ENCODE measurements at places on chromosomes 5 and 9.

GRCh38 chr9:32647671-32648070, 12.2 kb upstream of the TAF1L start:
- no peak for DNase-seq

- DNase-seq, result no peak
Measured at GRCh38 chr9:120583958-120584369, 4.0 kb upstream of the CDK5RAP2 start.

DNA sequence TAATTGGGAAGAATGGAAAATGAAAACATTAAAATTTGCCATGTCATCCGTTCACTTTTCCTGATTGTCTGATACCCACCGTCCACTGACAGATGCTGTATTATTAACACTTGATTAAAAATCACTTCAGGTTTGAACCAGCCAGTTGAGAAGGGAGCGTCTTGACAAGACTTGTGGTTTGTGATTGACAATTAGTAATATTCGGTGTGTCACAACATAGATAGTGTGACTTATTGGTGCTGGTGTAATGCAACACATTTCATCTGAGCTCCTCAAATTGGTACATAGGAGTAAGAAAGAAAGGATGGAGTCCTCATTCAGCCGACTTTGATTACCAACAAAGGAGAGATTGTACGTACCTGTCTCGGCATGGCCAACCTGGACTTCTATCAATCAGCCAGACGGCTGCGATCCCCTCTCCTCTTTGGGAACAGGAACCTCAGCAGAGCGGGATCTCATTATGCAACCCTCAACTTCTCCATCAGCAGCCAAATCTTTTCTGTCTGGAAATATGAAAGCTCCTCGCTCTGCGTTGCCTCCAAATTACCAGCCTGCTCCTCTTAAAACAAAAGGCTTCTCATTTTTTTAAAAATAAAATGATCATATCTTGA, 211.7 kb upstream of the MVB12B start:
- DNase-seq, result no peak

GRCh38 chr9:111991179-111991578, 94.6 kb downstream of the UGCG start:
- DNase-seq, result no peak

- DNase-seq, result no peak
Measured at GRCh38 chr5:39057734-39058133, 16.5 kb downstream of the RICTOR start.

DNA sequence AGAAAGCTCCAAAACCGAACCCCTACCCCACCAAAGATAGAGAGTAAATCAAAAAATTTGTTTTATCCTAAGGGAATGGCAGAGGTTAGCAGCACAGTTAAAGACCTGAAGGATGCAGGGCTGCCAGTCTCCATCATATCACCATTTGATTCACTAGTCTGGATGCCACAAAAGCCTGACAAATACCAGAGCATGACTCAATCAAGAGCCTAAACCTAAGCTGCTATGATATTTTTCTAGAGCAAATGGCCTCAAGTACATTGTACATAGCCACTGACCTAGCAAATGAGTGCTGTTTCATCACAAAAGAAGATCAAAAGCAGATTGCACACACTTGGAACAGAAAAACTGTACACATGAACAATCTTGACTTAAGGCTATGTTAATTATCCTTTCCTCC, 48.0 kb downstream of the DPYSL3 start:
- DNase-seq, result no peak

DNA sequence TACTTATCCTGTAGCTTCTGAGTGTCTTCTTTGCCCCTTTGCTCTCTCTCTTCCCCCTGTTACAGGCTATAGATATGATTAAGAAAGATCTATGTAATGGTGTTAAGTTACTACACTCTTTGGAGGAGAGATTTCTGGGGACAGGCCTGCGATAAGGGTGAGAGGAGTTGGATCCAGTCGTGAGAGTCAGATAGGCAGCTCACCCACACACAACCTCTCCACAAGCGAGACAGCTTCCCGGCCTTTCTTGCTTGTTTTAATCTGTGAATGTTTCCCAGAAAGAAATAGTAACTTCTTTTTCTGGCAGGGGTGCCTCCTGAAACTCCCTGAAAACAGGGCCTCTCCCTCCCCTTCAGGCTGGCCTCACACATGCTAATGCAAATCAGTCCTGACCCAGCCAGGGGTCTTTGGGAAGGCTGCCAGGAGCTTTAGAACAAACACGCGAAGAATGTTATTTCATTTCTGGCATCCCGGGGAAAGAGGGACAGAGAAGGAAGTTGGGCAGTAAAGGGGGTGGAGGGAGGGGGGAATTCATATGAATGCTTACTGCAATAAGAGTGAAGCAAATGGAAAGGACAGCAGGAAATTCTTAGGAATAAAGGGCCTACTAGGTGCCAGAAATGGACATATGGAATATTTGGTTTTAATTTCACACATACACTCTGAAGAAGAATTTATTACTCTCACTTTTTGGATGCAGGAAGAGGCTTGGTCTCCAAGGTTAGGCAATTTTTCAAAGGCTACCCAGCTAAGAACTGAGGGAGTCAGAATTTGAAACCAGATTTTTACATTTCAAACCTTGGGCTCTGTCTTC, 215.8 kb upstream of the TRIM32 start:
- DNase-seq, result no peak

DNA sequence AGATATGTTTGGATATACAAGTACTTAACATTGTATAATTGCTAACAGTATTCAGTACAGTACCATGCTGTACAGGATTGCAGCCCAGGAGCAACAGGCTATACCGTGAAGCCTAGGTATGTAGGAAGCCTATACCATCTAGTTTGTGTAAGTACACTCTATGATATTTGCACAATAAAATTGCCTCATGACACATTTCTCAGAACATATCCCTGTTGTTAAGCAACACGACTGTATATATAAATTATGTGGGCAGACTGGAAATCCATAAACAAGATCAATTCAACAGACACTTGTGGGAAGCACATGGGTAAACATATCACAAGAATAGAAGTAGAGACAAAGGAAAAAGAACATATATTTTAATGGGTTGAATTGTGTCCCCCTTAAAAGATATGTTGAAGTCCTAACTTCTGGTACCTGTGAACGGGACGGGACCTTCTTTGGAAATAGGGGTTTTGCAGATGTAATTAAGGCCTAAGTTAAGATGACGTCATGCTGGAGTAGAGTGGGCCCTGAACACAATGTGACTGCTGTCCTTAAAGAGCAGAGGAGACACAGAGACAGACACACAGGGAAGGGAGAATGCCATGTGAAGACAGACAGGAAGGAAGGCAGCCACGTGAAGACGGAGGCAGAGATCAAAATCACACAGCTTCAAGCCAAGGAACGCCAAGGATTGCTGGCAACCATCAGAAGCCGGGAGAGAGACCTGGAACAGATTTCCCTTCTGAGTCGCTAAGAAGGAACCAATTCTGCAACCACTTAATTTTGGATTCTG, 76.3 kb downstream of the SCAI start:
- DNase-seq, result no peak

GRCh38 chr9:131961496-131961880, 118.2 kb downstream of the MED27 start:
- DNase-seq, result no peak

GRCh38 chr5:65539827-65540226, 23.1 kb downstream of the CENPK start:
- DNase-seq, result no peak

DNA sequence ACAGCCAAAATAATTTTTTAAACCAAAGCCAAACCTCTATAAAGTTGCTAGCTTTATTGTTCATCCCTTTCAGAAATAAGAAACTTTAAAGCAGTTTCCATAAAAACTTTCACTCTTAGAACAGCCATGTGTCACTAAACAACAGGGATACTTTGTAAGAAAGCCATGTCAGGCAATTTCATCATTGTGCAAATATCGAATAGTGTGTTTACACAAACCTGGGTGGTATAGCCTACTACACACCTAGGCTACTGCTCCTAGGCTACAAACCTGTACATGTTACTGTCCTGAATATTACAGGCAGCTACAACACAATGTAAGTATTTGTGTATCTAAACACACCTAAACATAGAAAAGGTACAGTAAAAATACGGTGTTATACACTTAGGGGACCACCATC, 59.9 kb downstream of the TLE1 start:
- DNase-seq, result no peak

DNA sequence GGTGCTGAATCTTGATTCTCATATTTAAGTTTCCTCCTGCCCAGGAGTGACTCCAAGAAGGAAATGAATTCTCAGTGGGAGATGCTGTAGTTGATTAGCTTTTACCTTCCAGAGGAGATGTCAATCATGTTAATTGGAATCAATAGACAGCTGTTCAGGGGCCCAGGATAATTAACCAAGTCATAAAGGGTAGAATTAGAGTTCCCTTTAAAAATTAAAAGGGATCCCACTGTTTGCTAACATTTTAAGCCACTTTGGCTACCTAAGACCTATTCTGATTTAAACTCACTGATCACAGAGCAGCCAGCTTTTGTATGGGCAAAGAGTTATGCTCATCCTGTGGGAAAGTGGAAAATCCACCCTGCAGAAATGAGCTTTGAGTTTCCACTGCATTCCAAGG, 249.6 kb downstream of the SLIT3 start:
- DNase-seq, result no peak

DNA sequence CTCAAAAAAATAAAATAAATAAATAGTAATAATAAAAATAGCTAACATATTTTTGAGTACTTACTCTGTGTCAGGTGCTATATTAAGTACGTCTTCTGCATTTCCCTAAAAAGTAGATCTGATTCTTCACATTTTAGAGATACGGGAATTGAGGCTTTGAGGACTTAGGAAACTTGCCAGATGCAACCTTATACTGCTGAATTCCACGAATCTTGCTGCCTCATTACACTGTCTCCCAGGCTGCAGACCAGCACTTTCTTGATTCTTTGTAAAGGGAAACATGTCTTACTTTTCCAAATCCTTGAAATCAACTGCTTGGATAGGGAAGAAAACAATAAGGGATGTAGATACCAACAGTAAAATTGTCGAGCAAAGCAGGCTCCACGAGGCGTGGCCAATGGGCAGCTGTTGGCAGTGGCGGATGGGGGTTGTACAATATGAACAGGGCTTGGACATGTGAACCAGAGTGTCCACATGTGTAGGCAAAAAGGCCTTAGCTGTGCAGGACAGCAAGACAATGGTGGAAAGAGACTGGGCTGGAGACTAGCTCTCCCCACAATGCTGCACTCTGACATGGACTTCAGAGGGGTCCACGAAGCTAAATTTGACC, 124.3 kb upstream of the RAI14 start:
- no peak for DNase-seq

DNA sequence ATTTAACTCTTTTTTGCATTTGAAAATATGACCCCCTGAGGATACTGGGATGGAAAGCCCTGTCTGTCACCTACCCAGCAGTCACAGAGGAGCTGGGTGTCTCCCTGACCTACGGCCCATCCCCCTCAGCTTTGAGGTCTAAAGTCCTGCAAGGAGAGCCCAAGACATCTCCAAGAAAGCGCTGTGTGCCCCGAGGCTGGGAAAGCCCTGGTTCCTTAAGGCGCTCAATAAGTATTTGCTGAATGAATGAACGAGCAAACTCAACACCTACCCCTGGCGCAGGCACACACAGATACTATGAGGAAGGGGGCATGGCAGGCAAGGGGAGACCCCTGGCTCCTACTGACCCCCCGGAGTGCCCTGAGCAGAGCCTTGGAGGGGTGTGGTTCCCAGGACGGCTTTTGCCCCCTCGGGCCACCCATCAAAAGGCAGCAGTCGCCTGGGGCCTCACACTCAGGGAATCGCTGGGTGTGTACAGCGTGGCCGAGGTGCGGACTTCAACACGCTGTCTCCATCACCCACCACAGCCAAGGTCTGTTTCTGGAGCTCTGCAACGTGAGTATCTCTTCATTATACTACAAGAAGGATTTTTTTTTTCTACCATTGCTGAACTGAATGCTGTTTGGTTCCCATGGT, 211.6 kb downstream of the ERCC6L2 start:
- DNase-seq, result no peak

- no peak for DNase-seq
Measured at GRCh38 chr9:128215491-128216409, 12.6 kb downstream of the DNM1 start.

- no peak for DNase-seq
Measured at GRCh38 chr5:157265714-157266285, at the start of gene CYFIP2. Gene CYFIP2, plus strand, starts transcription at chr5:157266123. Its CDS starts 19,239 bp downstream, at chr5:157285362.

- DNase-seq, result no peak
Measured at GRCh38 chr5:128546658-128547281, 8.7 kb upstream of the FBN2 start.

DNA sequence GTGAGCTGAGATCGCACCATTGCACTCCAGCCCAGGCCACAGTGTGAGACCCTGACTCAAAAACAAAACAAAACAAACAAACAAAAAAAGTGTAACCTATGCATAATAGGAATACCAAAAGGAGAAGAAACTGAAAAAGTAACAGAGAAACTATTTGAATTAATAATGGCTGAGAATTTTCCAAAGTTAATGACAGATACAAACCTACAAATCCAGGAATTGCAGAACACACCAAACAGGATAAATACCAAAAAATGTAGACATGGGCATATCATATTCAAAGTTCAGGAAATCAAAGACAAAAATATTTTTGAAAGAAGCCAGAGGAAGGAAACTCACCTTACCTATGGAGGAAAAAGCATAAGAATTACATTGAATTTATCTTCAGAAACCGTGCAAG, 383.7 kb upstream of the POU5F2 start:
- no peak for DNase-seq

DNA sequence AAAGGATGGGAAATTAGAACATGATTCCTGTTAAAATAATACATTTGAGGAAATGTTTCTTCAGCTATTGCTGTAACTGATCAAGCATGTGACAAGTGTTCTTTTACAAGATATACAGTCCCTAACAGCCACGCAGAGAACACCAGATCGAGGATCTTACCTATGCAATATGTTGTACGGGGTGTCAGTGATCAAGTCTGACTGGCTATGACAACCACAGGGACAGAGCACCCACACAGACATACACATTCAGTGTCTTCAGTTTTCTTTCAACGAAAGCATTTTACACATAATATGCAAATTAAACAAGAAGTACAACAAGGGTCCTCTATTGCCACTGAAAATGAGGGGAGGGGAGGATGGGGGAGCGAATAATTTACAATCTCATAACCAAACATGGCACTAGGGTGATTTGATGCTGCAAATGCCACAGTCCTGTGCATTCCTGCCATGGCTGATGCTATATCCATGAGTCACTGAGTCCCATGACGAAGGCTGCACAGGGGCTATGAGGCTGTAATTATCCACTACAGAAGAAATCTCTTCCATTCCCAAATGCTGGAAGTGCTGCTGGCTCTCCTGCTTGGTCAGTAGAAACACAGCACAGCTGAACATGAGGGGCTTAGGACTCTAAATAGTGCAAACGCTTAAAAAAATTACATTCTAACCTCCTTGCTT, 118.2 kb downstream of the KLHL3 start:
- DNase-seq, result no peak

- no peak for DNase-seq
Measured at GRCh38 chr9:99475401-99476065, 253.5 kb downstream of the SEC61B start.

All from cortex of kidney (tissue), 1 donor.